ENCODE measurements at places on chromosomes 6 and 20.

GRCh38 chr6:160927416-160927815, 64.2 kb upstream of the MAP3K4 start:
- DNase-seq, result no peak

DNA sequence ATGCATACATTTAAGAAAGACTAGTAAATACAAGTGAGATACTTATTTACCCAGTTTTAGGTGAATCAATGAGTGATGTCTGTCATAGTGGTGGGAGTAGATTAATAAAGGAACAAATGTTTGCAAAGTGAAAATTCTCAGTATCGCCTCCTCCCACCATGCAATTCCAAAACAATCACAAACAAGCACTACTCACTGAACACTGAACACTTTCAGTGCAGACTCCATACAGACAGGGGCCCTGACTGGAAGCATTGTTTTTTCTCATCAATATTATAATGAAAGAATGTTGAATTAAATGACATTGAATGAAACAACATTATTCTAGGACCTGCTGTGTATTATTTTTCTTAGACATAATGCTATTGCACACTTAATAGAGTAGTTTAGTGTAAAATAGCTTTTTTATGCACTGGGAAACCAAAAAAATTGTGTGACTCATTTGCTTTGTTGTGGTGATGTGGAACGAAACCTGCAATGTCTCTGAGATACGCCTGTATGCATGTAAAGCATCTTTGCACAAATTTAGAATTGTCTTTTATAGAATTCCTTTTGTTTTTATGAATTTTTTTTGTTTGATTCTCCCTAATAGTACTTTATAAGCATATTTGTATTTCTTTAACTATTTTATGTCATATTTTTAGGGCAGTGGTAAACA, 317.5 kb downstream of the UTRN start:
- DNase-seq, result no peak

DNA sequence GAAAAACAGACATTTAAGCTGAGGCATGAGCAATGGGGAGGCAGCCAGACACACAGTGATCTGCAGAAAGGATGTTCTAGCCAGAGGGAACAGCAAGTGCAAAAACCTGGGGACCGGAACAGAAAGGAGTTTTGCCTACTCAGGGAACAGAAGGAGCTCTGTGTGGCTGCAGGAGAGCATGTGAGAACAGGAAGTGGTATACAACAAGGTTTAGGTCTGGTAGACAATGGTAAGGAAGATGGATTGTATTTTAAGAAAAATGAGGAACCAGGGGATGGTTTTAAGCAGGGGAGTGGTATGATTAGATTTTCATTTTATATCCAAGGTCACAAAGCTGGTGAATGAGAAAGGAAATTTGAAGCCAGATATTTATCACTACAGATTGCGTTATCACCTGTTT, 157.5 kb downstream of the UNC5CL start:
- no peak for DNase-seq

- no peak for DNase-seq
Measured at GRCh38 chr6:136034422-136034821, 182.9 kb downstream of the PDE7B start.

GRCh38 chr20:16292226-16292880, 280.9 kb downstream of the KIF16B start:
- DNase-seq, result no peak

DNA sequence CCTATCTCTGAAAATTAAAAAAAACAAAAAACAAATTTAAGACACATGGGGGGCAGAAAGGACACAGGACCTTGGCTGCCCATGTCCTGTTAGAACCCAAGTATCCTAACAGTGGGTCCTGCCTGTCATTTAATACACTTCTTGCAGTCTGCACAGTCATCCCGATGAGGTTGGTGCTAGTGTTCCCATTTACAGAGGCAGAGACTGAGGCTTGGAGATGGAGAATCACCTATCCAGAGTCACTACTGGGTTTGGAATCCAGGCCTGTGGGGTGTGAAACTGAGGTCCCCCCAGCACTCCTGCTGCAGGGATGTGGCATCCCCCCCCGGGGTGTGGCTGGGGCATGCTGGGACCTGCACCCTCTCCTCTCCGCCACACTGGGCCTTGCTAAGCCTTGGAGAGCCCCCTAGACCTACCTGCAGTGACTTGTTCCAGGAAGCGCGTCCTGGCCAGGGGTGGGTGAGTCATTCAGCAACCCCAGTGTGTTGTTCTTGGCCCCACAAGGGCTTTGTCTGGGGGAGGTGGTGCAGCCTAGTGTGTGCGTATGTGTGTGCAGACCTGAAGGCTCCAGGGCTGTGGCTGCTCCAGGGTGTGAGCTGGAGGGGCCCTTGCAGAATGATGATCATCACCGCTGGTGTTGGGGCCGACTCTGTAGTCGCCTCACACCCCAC, 49.7 kb downstream of the BCAS4 start:
- DNase-seq, result peak; percentile 20

DNA sequence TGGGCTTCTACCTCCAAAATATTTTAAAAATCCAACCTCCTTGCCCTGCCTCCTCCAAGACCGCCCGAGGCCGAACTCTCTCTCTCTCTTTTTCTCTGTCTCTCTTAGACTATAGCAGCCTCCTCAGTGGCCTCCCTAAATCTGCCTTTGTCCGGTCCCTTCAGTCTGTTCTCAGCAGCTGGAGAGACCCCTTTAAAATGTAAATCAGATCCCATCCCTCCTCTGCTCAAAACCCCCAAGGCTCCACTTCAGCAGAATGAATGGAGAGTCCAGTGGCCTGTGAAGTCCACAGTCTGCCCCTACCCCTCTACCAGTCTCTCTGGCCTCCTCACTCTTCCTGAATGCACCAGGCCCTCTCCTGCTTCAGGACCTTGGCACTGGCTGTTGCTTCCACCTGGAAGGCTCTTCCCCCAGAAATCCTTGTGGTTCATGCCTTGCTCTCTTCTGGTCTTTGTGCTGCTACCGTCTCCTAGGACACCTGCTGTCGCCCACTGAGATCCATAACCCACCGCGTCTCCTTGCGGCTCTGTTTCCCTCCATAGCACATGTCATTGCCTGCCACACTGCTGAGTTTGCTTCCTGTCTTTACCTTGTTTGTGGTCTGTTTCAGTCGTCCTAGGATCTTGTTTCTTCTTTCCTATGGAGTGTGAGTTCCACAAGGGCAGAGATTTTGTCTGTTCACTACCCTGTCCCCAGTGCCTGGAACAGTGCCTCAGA, 6.0 kb downstream of the MLN start:
- DNase-seq, result no peak

DNA sequence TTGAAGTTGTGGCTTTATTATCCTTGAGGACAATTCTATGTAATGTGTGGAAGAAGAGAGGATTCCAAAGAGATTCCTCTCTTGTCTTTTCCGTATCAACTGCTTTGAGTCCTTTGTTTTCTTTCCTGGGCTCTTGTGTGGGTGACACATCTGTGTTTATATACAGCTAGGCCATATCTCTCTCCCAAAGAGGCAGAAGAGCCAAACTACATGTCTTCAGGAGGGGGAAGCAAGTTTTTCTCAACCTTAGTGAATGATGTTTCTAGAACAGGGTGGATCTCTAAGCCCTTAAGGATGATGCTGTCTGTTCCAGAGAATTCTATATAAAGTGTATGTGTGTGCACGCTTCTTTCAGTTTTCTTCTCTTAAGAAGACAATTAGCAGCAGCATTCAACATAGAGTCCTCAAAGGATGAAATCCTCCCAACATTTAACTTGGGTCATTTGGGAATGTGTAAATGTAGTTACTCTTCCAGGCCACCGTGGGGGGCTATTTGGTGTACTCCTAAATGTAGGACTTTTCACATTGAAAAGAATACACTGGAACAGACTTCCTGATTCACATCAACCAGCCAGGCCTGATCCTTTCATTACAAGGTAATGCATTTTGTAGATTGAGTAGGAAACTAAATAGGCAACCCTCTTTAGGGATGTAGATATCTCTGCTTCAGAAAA, 92.8 kb upstream of the EEF1E1 start:
- DNase-seq, result no peak

GRCh38 chr20:50253101-50253500, 62.5 kb downstream of the CEBPB start:
- no peak for DNase-seq

DNA sequence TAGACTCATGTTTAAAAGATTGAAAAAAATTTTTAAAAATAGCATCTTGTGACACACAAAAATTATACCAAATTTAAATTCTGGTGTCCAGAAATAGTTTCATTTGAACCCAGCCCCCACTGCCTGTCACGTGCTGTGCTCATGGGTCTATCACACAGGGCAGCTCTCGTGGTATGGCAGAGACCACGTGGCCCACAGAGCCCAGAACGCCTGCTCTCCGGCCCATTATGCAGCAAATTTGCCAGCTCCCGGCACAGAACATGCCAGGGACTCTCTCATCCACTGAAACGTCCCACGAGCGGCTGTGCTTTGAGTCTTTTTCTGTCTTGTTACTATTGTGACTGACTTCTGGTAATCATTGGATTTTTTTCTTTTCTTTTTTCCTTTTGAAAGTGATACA, 224.3 kb downstream of the TTLL2 start:
- no peak for DNase-seq

GRCh38 chr6:96450082-96450769, 71.4 kb upstream of the UFL1 start:
- no peak for DNase-seq
